ENCODE measurements at places on chromosomes 2 and 18. TPM values are rescaled to one million over a fixed set of nuclear protein-coding genes. Genes with fewer than 3 reads are reported as not detected.

DNA sequence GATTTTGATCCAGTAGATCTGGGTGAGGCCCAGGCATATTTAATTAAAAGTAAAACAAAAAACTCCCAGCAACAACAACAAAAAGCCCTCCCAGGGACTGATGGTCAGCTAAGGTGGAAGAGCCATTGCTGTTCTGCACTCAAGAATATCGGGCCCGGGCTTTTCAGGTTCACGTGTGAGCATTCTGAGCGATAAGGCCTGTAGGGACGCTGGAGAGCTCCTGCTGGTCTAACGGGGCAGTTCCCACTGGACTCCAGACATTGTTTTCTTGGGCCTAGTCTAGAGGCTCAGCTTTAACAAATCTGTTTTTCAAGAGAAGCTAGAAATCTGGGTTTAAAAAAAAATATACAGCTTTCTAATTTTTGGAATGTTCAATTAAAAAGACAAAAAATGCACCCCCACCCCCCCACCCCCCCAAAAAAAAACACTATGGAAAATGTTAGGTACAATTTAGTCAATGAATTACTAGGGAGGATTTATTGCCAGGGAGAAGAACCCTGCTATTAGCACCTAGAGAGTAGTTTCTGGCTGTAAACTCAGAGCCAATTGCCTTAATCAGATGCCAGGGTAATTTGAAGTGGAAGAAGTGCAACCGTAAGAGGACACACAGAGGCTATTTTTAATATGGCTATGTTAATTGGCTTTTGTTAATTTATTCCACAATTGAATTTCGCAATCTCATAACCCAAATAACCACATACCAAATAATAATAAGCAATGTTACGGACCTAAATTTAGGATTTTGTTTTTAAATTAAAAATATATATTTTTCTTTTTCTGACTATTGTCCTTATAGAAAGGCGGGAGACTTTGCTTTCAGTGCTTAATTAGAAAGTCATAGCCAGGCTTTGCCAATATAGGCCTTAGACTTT is 78.9 kb downstream of the MAP4K4 start:
- DNase-seq = no peak

DNA sequence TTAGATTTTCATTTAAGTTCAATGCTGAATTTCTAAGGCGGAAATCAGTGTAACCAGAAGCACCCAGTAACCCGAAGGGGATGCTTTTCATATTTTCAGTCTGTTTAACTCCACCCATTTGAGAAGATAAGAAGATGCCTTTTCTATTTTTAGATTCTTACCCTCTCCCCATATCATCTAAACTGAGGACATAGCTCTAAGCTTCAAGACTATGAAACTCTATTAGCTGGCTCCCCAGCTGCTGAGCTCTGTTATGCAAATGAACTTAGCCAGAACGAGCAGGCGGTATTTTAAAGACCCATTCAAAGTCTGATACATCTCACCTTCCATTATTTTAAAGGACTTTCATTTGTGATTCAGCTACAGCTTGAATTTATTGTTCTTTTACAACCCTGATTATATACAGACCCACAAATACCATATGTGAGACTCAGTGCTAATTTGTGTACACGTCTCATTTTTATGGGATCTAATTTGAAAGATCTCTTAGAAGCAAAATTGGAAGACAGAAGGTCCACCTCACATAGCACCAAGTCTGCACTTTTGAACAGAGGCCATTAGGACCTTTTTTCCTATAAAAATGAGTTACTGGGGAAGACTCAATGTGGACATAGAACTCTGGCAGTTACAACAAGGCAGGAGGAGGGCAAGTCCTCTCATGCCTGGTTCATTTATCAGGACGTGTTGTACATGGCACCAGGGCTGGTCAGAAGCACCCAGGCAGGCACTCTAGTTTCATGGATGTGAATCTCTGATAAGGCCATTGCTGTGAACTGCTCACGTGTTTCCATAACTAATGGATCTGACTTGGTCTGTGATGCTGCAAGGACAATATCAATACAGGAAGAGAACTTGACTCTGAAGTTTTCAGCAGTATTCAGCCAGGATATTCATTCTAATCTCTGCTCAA is 16.3 kb downstream of the CDC42EP3 start:
- DNase-seq = no peak

DNA sequence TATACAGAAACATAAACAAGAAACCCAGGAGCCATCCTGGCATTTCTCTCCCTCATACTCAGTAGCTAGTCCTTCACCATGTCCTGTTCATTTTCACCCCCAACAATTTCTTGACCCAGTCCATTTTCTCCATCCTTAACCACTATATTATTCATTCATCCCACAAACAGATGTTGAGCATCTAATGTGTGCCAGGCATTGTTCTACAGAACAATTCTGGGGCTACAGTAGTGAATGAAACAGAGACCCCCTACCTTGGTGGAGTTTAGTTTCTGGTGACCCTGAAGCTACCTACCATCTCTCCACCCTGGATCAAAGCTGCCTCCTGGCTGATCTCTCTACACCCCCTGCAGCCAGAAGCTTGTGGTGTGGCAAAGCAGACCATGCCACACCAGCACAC is 27.5 kb upstream of the BZW1 start:
- no peak for DNase-seq

DNA sequence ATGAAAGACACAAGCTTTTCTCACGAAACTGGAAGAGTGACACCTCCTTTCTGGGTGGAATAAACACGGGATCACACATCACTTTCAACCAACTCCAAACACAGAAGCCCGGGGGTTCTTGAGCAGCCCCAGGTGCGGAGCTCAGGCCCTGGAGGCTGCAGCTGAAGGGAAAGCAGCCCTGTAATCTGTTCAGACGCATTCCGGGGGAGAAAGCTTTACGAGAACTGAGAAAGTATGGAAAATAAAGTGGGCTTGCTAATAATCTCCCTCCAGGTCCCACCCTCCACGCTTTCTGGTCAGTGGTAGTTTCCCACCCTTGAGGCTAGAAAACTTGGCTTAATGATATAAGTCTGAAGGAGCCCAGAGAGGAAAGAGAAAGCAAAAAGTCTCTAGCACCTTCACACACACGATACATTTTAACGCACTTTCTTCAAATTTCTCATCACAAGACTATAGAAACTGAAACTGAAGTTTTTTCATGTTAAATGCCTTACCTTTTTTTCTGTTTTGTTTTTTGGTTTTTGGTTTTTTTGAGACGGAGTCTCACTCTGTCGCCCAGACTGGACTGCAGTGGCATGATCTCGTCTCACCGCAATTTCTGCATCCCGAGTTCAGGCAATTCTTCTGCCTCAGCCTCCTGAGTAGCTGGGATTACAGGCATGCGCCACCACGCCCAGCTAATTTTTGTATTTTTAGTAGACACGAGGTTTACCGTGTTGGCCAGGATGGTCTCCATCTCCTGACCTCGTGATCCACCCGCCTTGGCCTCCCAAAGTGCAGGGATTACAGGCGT is 141.3 kb downstream of the AFF3 start:
- DNase-seq = no peak

DNA sequence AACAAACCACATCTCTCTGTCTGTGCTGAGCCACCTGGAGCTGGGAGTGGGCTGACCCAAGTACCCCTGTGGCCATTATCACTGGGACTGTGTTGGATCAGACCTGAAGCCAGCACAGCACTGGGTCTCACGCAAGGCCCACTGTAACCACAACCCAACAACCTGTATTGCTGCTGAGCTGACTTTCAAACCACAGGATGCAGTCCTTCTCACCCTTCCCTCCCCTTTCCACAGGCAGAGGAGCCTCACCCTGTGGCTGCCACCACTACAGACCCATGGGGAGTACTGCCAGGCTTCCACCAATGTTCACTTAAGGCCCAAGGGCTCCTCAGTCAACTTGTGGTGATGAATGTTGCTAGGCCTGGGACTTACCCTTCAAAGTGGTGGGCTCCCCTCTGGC is 135.7 kb downstream of the DIS3L2 start:
- DNase-seq = no peak

GRCh38 chr18:23956483-23956882 is 58.1 kb upstream of the TTC39C start:
- no peak for DNase-seq

DNA sequence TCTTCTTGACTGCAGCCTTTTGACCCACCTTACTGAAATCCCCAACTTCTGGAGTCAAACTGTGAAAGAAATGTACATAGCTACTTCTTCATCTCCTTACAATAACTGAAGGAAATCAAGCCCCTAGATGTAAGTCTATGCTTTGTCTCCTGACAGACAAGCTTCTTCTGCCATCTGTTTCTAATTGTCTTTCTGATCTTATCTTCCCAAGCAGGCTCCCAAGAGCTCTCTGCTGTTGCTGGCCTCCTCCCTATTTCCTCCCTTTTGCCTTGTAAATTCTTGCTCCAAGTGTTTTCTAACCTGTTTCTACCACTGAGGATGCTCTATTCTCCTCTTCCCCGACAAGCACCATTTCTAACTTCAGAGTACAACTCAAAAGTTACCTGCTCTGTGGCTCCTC is 77.4 kb upstream of the OSR1 start:
- DNase-seq = no peak

GRCh38 chr2:46561731-46562450 is 82.5 kb downstream of the TMEM247 start:
- DNase-seq = no peak

DNA sequence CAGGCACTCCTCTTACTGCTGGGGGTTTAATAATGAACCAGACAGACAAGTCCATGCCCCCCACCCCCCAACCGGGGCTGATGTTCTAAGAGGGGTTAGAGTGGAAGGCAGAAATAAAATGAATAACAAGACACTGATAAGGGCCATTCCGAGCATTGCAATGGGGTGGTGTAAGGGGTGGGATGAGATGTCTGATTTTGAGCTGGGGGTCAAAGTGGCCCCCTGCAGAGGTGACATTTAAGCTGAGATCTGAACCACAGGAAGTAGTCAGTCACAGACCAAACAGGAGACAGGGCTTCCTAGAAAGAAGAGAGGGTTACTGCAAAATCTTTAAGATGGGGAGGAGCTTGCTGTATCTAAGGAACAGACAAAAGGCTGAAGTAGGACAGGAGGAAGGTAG is 180.6 kb upstream of the SH3BP4 start:
- no peak for DNase-seq

- DNase-seq = no peak
These were observed 498.4 kb downstream of the DSC3 start for GRCh38 chr18:30544141-30544540.

Gene LHCGR
- total RNA-seq = not detected

Gene BOLA3
- total RNA-seq = 15.5 TPM

Gene LRRFIP1
- 175 TPM for total RNA-seq
